ENCODE measurements at places on chromosomes 2 and 18. TPM values are rescaled to one million over a fixed set of nuclear protein-coding genes. Genes with fewer than 3 reads are reported as not detected.

SERPINB13 gene
- total RNA-seq, result not detected

POMC gene
- not detected for total RNA-seq

B3GNT7 gene
- not detected for total RNA-seq

OSGEPL1 gene
- 24.0 TPM for total RNA-seq

MYO7B gene
- total RNA-seq, result not detected

CPO gene
- total RNA-seq, result not detected

KRTCAP3 gene
- total RNA-seq, result 1.0 TPM

FHOD3 gene
- 23.1 TPM for total RNA-seq

UNC80 gene
- not detected for total RNA-seq

CDH7 gene
- total RNA-seq, result 17.6 TPM

CTLA4 gene
- not detected for total RNA-seq

PLEKHH2 gene
- total RNA-seq, result 1.8 TPM

MPP4 gene
- 1.3 TPM for total RNA-seq

NTSR2 gene
- not detected for total RNA-seq

FEV gene
- total RNA-seq, result not detected
